ENCODE measurements at places on chromosomes 6 and 20.

GRCh38 chr20:9467995-9468394, 46.4 kb upstream of the LAMP5 start:
- peak; percentile 12 for DNase-seq

DNA sequence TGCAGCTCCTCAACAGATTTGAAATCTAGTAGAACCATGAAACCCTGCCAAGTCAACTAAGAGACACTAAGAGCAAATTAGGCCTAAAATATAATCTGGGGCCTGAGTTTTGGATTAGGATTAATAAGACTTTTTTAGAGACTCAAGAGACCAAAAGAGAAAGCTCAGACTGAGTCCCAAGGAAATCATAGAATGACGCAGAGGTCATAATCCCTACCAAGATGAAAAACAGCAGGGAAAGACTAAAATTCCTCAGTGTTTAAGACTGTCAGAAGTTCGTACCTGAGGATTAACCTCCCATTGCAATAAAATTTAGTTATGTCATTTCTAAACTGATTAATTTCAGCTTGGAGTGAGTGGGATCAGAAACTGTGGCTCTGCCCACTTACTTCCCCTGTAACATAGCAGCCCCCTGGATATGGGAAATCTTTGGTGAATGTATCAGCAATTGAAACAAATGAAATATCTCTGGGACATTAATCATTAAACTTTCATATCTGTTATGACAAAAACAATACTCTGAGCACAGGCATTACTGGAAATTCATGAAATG, 200.3 kb downstream of the EDN1 start:
- DNase-seq: peak; percentile 71

DNA sequence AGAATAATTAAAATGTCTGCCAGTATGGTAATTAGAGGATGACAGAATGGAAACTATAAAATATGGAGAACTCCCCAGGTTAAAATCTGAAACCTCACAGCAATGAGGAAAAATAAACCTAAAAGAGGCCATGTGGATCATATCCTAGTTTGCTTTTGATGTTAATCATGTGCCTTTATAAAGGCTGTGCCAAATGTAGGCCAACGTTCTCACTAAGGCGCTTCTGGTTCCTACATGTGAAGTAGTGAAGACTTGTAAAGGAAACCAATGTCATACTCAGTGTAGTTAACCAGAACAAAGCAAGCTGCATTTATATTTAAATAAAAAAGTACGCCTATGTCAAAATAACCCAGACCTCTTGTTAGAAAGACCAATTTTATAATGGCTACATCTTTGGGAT, 113.7 kb upstream of the FAM184A start:
- no peak for DNase-seq

DNA sequence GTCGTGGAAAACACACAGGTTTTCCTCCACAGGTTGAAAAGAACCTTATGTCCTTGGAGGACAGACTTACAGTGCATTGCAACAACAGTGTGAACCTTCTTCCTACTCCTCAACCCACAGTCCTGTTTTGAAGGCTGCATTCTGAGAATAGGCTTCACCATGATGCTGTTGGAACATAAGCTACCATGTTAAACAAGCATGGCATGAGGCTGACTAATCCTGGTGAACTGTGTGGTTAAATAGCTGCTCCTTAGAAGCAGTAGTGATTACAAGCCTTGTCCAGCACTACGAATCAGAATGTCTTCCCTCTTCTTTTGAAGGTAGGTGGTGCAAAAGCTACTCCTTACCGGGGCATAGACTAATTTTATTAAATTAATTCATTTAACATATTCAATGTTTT, 368.5 kb upstream of the EPHA7 start:
- DNase-seq: no peak

DNA sequence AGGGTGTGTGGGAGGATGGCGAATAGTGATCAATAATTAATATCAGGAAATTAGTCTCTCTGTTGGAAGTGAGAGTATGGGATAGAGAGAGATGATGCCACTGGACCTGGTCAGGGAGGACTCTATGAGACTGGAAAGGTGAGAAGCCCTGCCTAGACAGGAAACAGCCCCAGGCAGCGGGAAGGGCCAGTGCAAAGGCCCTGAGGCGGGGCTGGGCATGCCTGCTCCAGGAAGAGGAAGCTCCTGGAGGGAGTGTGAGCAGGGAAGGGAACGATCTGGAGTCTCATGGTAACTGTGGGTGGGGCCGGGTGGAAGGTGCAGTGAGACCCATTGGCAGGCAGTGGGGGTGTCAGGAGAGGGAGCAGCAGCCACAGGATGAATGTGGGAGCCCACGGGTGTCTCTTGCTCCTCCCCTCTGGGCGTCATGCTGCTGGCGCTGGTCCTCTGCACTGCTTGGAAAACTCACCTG, 1.8 kb upstream of the CST3 start:
- DNase-seq: no peak

DNA sequence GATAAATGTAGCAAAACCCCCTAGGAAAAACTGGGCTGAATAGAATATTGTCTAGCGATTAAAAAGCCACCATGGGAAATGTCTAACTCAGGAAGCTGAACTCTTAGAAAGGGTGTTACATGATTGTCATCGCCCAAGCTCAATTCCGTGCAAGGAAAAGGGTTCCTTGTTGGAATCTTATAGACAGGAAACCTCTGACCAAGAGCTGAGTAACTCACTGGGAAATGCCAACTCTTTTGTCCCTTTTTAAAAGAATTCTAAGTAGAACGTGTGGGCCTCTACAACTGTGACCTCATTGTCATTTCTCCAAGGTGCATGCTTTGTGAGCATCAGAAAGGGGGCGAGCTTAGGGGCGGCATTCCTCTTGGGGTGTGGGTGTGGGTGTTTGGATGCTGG, 88.1 kb downstream of the SYNJ2 start:
- peak; percentile 90 for DNase-seq

GRCh38 chr20:19628570-19629134, 129.4 kb upstream of the RIN2 start:
- peak; percentile 70 for DNase-seq
